ENCODE measurements at places on chromosomes 13 and 19. TPM values are rescaled to one million over a fixed set of nuclear protein-coding genes. Genes with fewer than 3 reads are reported as not detected.

The CYP2A13 gene
- not detected for total RNA-seq

DNA sequence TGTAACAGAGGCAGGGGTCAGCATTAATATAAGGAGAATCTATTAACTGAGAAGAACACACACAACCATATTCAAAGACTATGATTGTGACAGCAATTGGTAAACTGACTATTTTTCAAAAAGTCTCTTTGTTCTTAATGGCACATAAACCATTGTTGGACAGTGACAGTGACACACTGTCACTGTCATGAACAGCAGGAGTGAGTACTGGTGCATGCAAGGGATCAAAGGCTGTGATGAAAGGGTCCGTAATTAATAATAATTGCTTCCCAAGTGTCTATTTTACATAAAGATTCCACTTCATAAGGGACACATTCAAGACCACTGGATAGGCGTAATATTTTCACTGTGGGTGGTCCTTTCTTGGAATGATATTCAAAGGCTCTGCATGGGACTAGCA, 50.7 kb downstream of the LHFPL6 start:
- DNase-seq, result no peak

GRCh38 chr19:17454576-17455071, 6.1 kb downstream of the NXNL1 start:
- DNase-seq, result no peak

- no peak for DNase-seq
Measured at GRCh38 chr19:2974342-2975041, 2.9 kb upstream of the TLE6 start.

The C13orf42 gene
- not detected for total RNA-seq

GRCh38 chr13:94933230-94933751, 220.9 kb upstream of the SOX21 start:
- DNase-seq, result no peak

DNA sequence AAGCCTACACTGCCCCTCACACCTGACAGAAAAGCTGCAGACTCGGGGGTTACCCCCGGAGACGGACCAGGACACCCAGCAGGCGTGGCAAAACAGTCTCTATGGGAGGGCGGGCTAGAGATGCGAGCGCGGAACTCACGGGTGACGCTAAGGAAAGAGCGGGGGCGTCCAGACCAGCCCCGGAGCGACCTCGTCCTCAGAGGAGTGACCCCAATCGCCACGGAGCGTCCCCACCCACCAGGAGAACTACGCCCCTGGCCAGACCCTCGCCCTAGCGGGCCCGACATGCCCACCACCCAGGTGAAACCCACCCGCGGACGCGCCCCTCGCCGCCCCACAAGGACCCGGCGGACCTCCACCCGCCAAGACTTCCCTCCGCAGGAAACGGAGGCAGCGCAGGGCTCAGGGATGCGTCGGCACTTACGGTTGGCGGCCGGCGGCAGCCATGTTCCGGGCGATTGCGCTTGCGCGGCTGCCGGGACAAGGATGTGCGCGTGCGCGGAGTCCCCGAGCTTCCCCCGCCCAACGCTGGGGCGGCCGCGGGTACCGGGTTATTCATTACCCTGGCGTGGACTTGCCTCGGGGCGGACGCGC, at the start of gene ZNF329:
Gene ZNF329 (minus strand): TSS at position 462 of the 594 bp plus-strand sequence. CDS start 21,286 bp downstream, outside the sequence.
- DNase-seq, result peak; percentile 95

The NANOS3 gene
- not detected for total RNA-seq

- no peak for DNase-seq
Measured at GRCh38 chr19:55676383-55676782, 1.4 kb downstream of the EPN1 start.

DNA sequence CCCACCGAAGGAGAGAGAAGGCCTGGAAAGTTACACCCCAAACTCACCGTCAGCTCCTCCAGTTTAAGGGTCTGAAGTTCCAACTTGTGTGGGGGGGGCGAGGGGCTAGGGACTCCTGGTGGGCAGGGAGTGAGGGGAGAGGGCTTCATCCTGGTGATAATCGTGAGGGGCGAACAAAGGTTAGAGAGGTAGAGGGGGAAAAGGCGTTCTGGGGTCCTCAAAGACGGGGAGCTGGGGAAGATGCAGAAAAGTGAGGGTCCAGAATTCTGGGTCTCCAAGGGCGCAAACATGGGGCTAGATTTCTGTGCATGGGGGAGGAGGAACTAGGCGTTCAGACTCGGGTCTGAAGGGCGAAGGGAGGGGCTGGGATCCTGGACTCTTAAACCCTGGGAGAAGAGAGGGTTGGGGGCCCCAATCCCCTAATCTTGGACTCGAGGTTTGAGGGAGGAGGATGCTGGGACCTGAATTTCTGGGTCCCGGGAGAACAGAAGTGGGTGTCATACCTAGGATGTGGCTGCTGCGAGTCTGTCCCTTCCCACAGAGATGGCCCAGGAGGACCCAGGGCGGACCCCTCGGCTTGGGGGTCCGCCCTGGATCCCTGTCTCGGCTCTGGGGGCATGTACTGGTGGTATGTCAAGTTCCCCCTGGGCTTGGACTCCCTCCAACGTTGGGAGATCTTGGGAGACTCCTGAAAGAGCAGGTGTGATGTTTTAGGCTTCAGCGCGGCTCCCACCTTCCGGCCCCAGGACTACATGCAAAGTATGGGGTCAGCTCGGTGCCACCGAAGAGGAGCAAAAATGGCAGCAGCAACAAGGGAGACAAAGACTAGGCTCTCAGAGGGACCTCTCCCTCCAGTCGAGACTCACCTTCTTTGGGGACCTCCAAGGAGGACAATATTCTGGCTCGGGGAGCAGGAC, 4.5 kb downstream of the MAMSTR start:
- DNase-seq, result no peak

- no peak for DNase-seq
Measured at GRCh38 chr13:64684685-64685431, 2545.3 kb downstream of the PCDH9 start.

GRCh38 chr13:108895220-108895704, 265.9 kb downstream of the MYO16 start:
- DNase-seq, result no peak

DNA sequence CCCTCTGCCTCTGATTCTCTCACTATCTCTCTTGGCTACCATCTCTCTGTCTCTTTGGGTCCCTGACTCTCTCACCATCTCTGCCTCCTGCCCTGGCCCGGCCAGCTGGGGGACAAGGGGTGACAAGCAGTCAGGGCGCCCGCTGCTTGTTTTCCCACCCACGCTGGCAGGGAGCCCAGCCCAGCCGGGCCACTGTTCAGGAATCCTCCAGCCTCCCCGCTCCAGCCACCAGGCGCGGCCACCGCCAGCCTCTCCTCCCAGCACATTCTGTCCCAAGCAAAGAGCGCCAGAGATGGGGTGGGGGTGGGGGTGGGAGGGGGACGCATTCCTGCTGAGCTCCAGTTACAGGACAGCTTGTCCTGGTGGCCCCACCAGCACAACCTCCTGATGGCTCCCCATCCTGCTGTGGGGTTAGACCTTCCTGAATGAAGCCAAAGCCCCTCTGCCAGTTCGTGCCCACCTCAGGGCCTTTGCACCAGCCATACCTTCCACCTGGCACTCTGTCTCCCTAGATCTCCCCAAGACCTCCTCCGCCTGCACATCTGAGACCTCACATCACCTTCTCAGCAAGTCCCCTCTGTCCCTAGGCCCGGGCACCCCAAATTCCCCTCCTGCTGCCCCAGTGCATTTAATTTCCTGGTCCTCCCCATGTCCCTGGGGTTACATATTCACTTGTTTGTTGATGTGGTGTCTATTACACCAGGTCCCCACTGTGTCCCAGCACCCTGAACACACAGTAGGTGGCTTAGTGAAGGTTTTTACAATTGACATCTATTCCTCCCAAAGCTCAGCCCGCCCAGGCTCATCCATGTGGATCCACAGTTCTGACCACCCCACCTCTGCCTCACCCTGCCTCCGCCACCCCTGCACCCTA, 12.5 kb downstream of the ARRDC2 start:
- DNase-seq, result peak; percentile 96

DNA sequence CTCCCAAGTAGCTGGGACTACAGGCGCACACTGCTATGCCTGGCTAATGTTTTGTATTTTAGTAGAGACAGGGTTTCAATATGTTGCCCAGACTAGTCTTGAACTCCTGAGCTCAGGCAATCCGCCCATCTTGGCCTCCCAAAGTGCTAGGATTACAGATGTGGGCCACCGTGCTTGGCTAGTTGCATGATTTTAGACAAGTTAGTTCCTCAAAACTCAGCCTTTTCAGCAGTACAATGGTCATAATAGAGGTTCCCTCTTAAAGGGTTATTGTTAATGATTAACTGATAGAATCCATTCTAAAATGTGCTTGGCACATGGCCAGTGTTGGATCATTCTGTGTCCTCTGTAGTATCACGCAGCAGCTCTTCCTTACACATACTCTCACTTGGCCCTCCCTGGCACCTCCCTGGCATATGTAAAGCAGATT, 19.5 kb upstream of the IFT88 start:
- DNase-seq, result no peak

The ELANE gene
- 1.3 TPM for total RNA-seq

The METTL21C gene
- total RNA-seq, result not detected

DNA sequence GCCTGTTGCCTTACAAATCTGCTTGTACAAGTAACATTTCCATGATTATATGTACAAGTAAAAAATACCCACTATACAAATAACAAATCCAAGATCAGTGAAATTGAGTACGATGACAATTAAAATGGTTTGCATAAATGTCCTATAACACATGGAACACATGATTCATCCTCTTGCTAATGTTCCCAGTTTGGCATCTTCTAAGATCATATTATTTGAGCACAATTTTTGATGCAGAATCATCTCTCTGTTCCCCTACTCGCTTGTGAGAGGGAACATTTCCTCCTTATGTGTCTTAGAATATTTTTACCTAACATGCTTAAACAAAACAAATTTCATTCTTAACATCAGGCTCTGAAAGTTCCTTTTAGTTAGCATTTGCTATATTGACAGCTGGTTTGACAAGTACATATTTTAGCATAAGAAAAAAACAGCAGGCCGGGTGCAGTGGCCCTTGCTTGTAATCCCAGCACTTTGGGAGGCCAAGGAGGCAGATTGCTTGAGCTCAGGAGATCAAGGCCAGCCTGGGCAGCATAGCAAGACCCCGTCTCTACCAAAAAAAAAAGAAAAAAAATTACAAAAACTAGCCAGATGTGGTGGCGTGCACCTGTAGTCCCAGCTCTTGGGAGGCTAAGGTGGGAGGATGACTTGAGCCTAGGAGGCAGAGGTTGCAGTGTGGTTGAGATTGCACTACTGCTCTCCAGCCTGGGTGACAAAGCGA, 14.2 kb downstream of the ZNF331 start:
- DNase-seq, result no peak

The PSG6 gene
- total RNA-seq, result not detected

The GFY gene
- total RNA-seq, result not detected

DNA sequence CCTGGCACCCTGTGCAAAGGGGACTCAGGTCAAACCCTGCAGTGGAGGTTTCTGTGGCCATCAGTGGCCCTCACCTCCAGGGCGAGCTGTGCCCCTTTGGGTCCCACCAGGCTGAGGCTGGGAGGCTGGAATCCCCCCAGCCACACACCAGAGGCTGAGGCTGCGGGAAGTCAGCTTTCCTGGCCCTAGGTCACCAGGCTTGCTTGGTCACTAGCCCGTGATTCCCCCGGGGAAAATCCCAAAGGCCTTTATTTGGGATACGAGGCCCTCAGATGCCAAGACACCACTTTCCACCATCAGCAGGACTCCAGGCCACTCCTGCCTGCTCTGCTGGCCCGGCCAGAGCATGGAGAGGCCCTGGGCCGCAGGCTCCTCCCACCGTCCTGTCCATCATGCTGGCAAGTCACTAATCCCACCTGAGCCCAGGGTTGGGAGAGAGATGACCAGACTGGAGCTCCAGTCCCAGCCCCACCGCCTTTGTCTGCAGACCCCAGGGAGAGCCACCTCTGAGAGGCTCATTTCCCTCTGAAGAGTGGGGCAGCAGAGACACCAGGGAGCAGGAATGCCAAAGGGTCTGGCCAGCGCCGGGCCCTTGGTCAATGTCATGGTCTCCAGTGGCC, 4.7 kb downstream of the NKPD1 start:
- DNase-seq, result no peak

- DNase-seq, result no peak
Measured at GRCh38 chr13:40933508-40934204, 85.5 kb downstream of the ELF1 start.

DNA sequence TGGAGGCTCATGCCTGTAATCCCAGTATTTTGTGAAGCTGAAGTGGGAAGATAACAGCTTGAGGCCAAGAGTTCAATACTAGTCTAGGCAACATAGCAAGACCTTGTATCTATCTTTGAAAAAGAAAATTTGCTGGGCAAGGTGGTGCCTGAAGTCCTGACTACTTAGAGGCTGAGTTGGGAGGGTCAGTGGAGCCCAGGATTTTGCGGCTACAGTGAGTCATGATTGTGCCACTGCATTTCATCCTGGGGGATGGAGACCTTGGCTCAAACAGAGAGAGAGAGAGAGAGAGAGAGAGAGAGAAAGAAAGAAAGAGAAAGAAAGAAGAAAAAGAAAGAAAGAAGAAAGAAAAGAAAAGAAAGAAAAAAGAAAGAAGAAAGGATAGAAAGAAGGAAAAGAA, 1872.3 kb upstream of the PCDH20 start:
- no peak for DNase-seq

DNA sequence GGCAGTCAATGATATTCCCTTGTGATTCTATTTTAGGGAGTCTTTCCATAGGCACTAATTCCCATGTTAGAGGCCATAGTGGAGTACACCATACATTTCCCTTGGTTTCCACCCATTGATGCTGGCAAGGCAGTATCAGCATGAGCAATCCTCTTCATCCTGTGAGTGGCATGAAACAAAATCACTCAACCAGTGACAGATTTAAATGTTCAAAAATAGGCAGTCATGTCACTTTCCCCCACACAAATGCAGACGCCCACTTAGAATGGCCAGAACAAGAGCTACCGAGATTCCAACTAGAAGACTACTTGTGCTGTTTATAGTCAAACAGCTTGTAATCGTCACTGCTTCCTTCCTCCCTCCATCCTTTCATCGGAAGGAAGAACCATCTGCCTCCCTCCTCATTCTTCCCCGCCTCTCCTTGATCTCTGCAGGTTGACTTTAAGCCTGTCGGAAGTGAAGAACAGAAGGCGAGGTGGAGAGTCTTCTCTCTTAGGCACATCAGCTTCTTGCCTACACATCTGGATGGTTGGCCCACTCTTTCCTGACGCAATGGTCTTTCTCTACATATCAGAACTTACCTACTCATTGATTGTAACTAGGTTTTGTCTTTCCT, 22.6 kb downstream of the RASL11A start:
- DNase-seq, result no peak

The PTGIR gene
- 7.2 TPM for total RNA-seq

- no peak for DNase-seq
Measured at GRCh38 chr19:34575206-34575605, 93.6 kb downstream of the WTIP start.

- no peak for DNase-seq
Measured at GRCh38 chr13:93959796-93960533, 519.5 kb downstream of the DCT start.

The LILRB5 gene
- total RNA-seq, result 69.4 TPM

The RAP2A gene
- 38.3 TPM for total RNA-seq

The KLF5 gene
- 1.2 TPM for total RNA-seq

- DNase-seq, result no peak
Measured at GRCh38 chr19:18967358-18968146, 26.5 kb upstream of the HOMER3 start.

- DNase-seq, result no peak
Measured at GRCh38 chr13:100245104-100245503, 156.2 kb downstream of the PCCA start.
